ENCODE measurements at places on chromosomes 2 and 18. TPM values are rescaled to one million over a fixed set of nuclear protein-coding genes. Genes with fewer than 3 reads are reported as not detected.
A peak's percentile ranks its signal among the peaks of the same experiment; 100 is the strongest.

The ZNF236 gene
- 3.0 TPM for polyA plus RNA-seq

The GALNT5 gene
- polyA plus RNA-seq: not detected

The NPC1 gene
- 114 TPM for polyA plus RNA-seq

The GKN2 gene
- not detected for polyA plus RNA-seq

The MROH2A gene
- 0.07 TPM for polyA plus RNA-seq

The NT5C1B gene
- not detected for polyA plus RNA-seq

The DSG1 gene
- polyA plus RNA-seq: 0.04 TPM

The HOXD9 gene
- not detected for polyA plus RNA-seq

The OXER1 gene
- 11.3 TPM for polyA plus RNA-seq

The BMP10 gene
- not detected for polyA plus RNA-seq

DNA sequence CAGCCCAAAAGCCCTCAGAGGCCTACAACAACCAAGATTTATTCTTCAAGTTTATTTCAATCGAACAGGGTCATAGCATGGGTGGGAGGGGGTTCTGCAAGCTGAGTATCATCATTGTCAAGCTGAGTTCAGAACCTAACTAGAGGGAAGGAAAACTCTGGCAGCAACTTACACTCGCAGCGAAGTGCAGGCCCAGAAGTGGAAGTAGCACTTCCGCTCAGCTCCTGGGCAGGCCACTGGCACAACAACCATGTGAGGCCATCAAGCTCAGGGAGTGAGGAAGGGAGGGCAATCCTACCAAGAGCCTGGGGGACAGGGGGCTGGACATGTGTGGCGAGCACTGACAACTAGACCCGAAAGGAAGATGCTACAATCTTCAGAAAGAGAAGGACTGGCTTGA lies 4.8 kb downstream of the UXS1 start:
- no peak overlapping the region for H3K4me3 ChIP-seq
- no peaks in the 10 kb centered on the region for H3K27me3 ChIP-seq
- peaks cover 34% of the 10 kb centered on the region for H3K4me1 ChIP-seq
- DNase-seq: no peak

DNA sequence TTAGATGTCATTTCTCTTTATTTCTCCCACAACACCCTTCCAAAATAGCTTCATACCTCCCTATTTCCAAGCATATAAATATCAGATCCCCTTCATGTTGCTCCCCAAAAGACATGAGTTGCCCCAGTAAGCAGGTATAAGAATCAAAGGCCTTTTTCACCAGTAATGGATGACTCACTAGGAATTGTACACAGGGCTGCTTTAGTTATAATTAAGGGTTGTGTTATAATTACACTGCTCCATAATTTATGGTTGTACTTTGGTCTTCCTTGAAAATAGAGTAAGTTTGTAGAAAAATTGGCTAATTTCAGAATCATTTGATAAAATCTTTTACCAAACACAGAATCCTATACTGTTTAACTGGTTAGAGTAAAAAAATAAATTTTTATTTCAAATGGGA lies 8.8 kb upstream of the AQP4 start:
- peaks cover 17% of the 10 kb centered on the region for H3K4me1 ChIP-seq
- no peak overlapping the region for H3K4me3 ChIP-seq
- no peak overlapping the region for H3K27ac ChIP-seq
- H3K36me3 ChIP-seq: no peaks in the 10 kb centered on the region

- H3K4me1 ChIP-seq: peaks cover 32% of the 10 kb centered on the region
- H3K27me3 ChIP-seq: peaks cover 36% of the 10 kb centered on the region
- H3K27ac ChIP-seq: no peak overlapping the region
- DNase-seq: no peak
Measured at GRCh38 chr18:62611453-62612288, 88.8 kb downstream of the ZCCHC2 start.

DNA sequence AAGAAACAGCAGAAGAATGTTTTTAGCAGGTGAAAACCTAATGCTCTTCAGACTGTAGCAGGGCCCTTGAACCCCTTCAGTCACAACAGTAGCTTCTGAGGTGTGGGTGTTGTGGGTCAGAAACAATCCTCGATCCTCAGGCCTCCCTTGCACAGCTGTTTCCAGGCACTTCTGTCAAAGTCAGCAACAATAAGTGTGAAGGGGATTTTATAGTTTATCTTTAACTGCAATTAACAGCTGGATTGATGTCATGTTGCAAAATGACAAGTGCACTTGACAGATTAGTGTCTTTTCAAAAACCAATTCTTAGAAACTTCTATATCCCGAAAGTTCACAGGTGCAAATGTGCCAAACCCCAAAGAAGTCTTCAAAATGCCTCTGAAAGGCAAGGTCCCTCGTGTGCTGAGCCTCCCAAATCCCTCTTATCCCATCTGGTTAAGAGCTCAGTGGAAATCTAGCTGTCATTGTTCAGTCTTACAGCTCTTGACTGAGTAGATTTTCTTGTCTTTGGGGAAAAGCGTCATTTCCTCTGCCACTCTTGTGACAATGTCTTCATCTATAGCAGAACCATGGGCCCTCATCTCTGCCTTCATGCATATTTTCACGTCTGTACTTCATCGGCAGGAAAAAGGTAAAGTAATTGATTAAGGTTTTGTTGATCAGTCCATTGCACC lies 29.6 kb downstream of the M1AP start:
- peaks cover 13% of the 10 kb centered on the region for H3K27me3 ChIP-seq
- H3K27ac ChIP-seq: no peak overlapping the region
- H3K4me3 ChIP-seq: no peak overlapping the region
- H3K4me1 ChIP-seq: no peaks in the 10 kb centered on the region
- DNase-seq: no peak

GRCh38 chr2:201795607-201796477 lies 10.5 kb upstream of the CDK15 start:
- H3K27me3 ChIP-seq: no peaks in the 10 kb centered on the region
- no peaks in the 10 kb centered on the region for H3K4me1 ChIP-seq
- no peak overlapping the region for H3K27ac ChIP-seq
- no peaks in the 10 kb centered on the region for H3K36me3 ChIP-seq
- H3K4me3 ChIP-seq: no peak overlapping the region

DNA sequence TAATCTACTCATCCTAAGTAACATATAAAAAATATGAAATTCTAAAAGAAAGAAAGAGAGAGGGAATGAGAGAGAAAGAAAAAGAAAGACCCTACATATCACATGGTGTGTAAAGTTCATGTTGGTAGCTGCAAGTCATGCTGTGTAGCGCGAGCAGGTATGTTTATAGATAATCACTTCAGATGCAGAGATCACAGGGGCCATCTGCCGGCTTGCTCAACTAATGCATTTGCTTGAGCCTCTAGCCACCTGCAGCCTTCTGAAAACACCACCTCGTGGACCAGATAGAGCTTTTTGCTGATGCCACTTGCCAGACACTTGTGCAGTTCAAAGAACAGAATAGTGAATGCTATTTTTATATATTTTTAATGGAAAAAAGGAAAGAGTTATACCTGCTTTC lies 37.6 kb downstream of the CDH7 start:
- DNase-seq: peak; percentile 41
- H3K4me1 ChIP-seq: no peaks in the 10 kb centered on the region
- no peak overlapping the region for H3K27ac ChIP-seq
- no peaks in the 10 kb centered on the region for H3K27me3 ChIP-seq
- no peaks in the 10 kb centered on the region for H3K36me3 ChIP-seq
- no peak overlapping the region for H3K4me3 ChIP-seq

- no peak overlapping the region for H3K4me3 ChIP-seq
- DNase-seq: no peak
- no peaks in the 10 kb centered on the region for H3K27me3 ChIP-seq
- H3K4me1 ChIP-seq: no peaks in the 10 kb centered on the region
- no peaks in the 10 kb centered on the region for H3K36me3 ChIP-seq
Measured at GRCh38 chr2:160109243-160109642, 46.8 kb upstream of the PLA2R1 start.

DNA sequence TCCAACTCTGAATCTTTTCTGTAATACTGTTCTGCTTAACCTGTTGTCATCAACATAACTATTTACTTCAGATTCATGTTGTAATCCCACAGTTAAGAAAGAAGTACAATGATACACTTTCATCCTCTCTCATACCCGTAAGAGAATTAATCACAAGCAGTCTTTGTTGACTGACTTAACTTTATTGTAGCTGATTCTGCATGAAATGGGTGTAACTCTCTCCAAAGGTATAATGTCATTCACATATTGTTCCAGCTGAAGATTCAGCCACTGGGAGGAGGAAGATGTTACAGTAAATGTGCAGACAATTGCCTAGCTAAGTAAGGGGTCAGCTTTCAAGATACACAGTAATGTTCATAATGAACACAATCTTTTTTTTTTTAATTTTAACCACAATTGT lies 13.5 kb upstream of the DSG2 start:
- H3K4me1 ChIP-seq: no peaks in the 10 kb centered on the region
- no peak for DNase-seq
- H3K4me3 ChIP-seq: no peak overlapping the region
- H3K36me3 ChIP-seq: no peaks in the 10 kb centered on the region
- H3K27me3 ChIP-seq: peaks cover 17% of the 10 kb centered on the region

GRCh38 chr2:168245074-168245825 lies 2.1 kb downstream of the STK39 start:
- H3K4me1 ChIP-seq: peaks cover 66% of the 10 kb centered on the region
- H3K36me3 ChIP-seq: peaks cover 12% of the 10 kb centered on the region
- no peak for DNase-seq
- H3K27me3 ChIP-seq: no peaks in the 10 kb centered on the region
- peak overlapping the region; percentile 21 for H3K27ac ChIP-seq

DNA sequence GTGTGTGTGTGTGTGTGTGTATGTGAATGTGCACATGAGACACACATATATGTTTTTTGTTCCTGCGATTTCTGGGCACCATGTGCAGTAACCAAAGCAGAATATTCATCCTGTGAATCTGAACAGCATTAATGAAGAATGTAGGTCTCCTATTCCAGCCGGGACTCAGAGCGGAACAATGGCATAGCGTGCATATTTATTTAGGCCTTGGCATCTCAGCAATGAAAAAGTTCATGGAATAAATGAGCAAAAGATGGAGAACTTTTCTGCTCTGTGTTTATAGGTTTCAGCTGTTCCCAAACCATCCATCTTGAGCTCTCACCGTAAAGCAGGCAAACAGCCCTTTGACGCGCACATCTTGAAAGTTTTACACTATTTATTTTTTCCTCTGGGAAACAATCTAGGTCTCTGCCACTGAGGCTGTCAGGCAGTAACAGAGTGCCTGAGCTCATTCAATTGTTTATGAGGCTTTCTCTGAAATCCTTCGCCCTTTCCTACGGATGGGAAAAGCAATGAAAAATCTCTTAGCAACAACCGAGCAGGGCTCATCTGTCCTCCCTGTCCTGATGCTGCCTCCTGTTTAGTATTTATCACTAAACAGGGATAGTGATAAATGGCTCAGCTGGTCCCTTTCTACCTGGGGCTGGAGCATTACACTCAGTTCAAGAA lies 146.2 kb upstream of the MSH6 start:
- peaks cover 27% of the 10 kb centered on the region for H3K27me3 ChIP-seq
- no peak for DNase-seq
- H3K4me1 ChIP-seq: no peaks in the 10 kb centered on the region
- H3K36me3 ChIP-seq: no peaks in the 10 kb centered on the region

DNA sequence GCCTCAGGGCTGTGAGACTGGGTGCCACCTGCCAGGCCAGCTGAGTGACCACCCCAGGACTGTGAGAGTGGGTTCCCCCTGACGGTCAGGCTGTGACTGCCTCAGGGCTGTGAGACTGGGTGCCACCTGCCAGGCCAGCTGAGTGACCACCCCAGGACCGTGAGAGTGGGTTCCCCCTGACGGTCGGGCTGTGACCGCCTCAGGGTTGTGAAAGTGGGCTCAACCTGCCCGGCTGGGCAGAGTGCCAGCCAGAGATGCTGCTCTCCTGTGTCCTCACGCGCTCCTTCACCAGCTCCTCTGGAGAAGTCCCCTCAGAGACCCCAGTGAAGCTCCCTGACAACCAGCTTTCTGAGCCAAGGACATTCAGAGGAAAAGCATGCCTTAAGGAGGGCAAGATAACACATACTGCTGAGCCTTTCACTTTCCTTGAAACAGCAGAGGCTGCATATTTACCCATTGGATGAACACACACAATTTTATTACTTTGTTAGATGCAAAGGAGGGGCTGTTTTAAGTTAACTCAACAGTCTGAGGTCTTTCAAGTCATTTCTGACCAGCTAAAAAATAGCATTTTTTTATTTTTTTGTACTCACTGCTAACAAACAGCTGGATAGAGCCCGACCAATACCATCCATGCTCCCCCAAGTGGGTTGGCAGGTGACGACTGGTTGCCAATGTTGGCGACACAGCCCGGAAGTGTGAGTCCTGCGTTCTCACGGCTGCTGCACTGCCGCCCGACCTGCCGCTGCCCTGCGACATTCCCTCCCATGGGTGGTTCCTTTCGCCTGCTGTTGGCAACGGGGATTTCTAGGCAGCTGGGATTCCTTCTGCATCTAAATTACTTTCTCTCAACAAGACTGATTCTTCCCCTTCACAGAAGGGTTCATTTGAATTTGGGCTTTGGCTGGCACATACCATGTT lies 70.7 kb downstream of the NDUFA10 start:
- H3K36me3 ChIP-seq: peaks cover 8% of the 10 kb centered on the region
- DNase-seq: no peak
- no peak overlapping the region for H3K27ac ChIP-seq
- H3K4me1 ChIP-seq: no peaks in the 10 kb centered on the region
- H3K27me3 ChIP-seq: no peaks in the 10 kb centered on the region

- H3K4me3 ChIP-seq: no peak overlapping the region
- 0 out of 2 replicates have a peak, but pooled peaks cover 6% of the 10 kb centered on the region for H3K4me1 ChIP-seq
- H3K27ac ChIP-seq: no peak overlapping the region
- H3K27me3 ChIP-seq: no peaks in the 10 kb centered on the region
- no peak for DNase-seq
Measured at GRCh38 chr18:58325494-58325893, 281.5 kb downstream of the NEDD4L start.

GRCh38 chr2:172242471-172242870 lies 139.8 kb upstream of the DLX2 start:
- H3K36me3 ChIP-seq: no peaks in the 10 kb centered on the region
- no peak overlapping the region for H3K27ac ChIP-seq
- DNase-seq: no peak
- H3K4me1 ChIP-seq: peaks cover 16% of the 10 kb centered on the region
- no peak overlapping the region for H3K4me3 ChIP-seq

DNA sequence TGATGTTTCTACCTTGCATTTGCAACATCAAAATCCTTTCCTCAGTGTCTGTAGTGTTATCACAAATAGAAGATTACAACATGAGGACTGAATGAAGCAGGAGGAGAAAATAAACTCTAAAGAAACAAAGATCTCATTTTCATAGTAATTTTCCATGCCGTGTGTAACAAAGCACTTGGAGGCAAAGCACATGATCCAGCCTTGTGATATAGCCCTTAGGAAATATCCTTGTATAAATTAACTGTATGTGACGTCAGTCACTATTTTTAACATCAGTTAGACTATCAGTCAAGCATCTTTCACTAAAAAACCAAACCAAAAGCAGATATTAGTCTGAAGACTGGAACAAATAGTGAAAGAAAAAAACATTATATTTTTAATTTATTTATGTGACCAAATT lies 492.1 kb upstream of the CNTNAP5 start:
- H3K27me3 ChIP-seq: no peaks in the 10 kb centered on the region
- no peaks in the 10 kb centered on the region for H3K4me1 ChIP-seq
- H3K4me3 ChIP-seq: no peak overlapping the region
- H3K36me3 ChIP-seq: no peaks in the 10 kb centered on the region
- DNase-seq: no peak
- no peak overlapping the region for H3K27ac ChIP-seq

GRCh38 chr2:241149675-241149924 lies 328 bp upstream of the PASK start:
- H3K36me3 ChIP-seq: peaks cover 6% of the 10 kb centered on the region
- DNase-seq: no peak
- H3K4me1 ChIP-seq: peaks cover 25% of the 10 kb centered on the region
- peak overlapping the region; percentile 96 for H3K4me3 ChIP-seq
- peak overlapping the region; percentile 36 for H3K27ac ChIP-seq
- no peaks in the 10 kb centered on the region for H3K27me3 ChIP-seq
